ENCODE measurements at places on chromosomes 1 and 21.

GRCh38 chr1:8424539-8425116 is 106.7 kb downstream of the SLC45A1 start:
- peak; percentile 64 for DNase-seq

DNA sequence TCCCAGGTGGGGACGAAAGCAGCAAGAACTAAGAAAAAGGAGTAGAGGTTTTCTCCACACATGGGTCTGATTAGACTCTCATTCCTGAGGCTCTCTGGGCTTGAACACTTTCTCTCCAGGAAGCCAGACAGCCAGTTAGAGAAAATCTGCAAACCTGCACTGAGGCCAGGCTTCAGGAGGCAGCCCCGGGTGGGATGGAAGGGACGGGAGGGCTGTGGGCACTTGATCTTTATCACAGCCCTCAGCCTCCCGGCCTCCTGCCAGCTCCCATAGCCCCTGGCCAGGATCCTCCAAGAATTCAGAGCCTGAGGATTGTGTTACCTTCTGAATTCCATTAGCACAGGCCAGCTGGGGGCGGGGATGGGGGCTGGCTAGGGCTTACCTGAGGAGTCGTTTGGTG is 40.1 kb downstream of the SERTAD4 start:
- DNase-seq = no peak

- DNase-seq = no peak
Measured at GRCh38 chr1:220921971-220922635, 42.9 kb downstream of the HLX start.

DNA sequence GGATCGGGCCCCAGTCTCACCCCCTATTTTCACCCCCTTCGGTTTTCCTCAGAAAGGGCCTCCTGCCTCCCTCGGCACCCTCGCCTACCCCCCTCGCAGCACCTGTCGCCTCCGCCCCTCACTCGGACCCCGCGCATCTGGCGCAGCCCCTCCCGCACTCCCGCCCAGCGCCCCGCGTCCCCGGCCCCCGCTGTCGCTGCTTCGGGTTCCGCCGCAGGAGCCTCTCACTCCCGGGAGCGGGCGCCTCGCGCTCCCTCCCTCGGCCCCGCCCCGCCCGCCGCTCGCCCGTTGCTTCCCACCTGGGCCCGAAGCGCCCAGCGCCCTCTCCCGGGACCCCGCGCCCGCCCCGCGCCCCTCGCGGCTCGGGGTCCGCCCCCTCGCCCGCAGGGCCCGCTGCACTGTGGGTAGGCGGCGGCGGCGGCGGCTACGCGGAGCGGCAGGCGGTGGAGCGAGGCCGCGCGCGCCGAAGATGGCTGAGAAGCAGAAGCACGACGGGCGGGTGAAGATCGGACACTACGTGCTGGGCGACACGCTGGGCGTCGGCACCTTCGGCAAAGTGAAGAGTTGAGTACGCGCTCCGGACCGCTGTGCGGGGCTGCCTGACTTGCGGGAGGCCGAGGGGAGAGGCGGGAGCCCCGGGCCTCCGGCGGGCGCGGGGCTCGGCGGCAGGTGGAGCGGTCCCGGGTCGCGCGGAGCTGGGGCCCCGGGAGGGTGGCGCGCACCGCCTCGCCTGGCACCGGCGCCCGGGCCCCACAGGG is at the start of gene PRKAA2:
Gene PRKAA2, plus strand, starts transcription at position 396 of the 758 bp plus-strand sequence. Its CDS starts 74 bp downstream, at position 470.
- no peak for DNase-seq
